ENCODE measurements at places on chromosomes 12 and 14.
A peak's percentile ranks its signal among the peaks of the same experiment; 100 is the strongest.

- peak overlapping the region; percentile 58 for H3K4me3 ChIP-seq
- DNase-seq: peak; percentile 84
- peak overlapping the region; percentile 63 for H3K27ac ChIP-seq
- peaks cover 49% of the 10 kb centered on the region for H3K4me1 ChIP-seq
- no peaks in the 10 kb centered on the region for H3K36me3 ChIP-seq
Measured at GRCh38 chr14:105087963-105088811, 23.0 kb upstream of the GPR132 start.

DNA sequence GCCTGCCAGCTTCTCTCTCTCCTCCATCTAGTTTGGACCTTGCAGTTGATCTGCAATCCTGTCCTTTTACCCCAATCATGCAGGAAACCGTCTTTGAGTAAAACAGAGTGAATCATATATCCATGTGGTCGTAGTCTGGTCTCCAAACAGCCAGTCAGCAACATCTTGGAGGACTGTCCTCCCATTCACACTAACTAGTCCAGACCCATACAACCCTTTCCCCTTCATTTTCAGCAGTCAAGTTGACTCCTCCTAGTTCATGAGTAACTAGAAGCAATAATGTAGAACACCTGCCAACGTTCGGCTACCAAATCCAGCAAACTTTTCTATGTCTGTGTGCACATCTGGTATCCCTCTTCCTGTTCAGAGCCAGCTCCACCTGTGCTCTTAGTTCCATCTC is 10.8 kb upstream of the BIN2 start:
- DNase-seq: no peak
- no peaks in the 10 kb centered on the region for H3K4me1 ChIP-seq
- no peak overlapping the region for H3K4me3 ChIP-seq
- H3K36me3 ChIP-seq: no peaks in the 10 kb centered on the region
- no peak overlapping the region for H3K27ac ChIP-seq
- H3K27me3 ChIP-seq: no peaks in the 10 kb centered on the region

DNA sequence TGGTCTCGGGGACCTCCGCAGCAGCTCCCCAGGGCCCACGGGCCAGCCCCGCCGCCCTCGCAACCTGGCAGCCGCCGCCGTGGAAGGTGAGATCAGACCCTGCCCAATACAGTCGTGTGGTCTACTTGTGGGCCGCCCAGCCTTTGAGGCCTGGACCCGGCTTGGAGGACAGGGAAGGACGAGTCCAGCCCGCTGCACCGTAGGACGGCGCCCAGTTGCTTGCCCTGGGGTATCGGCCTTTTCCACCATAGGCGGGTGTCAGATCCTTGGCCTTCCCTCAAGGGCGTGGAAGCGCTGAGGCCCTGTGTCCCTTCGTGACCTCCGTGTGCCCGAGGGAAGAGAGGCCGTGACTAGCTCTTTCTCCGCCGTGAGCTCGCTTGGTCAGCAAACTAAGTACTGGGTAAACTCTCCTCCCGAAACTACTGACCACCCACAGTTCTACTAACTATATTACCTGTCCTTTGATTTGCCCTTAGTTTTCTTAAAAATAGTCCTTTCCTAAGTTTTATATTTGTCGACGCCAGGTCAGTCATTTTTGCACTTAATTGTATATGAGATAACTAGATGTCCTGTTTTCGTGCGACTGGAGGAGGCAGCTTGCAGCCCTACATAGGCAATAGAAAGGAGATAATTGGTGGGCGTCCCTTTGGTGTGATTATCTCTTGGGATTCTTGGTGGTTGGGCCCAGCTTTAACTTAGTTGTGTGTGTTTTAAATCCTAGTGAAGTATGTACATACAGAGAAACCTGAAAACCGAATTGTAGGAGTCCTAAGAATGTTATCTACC is 757 bp downstream of the SLC25A3 start:
- H3K27me3 ChIP-seq: no peaks in the 10 kb centered on the region
- peak overlapping the region; percentile 99 for H3K27ac ChIP-seq
- H3K36me3 ChIP-seq: peaks cover 36% of the 10 kb centered on the region
- H3K4me1 ChIP-seq: peaks cover 18% of the 10 kb centered on the region
- peak overlapping the region; percentile 98 for H3K4me3 ChIP-seq
- DNase-seq: peak; percentile 78

DNA sequence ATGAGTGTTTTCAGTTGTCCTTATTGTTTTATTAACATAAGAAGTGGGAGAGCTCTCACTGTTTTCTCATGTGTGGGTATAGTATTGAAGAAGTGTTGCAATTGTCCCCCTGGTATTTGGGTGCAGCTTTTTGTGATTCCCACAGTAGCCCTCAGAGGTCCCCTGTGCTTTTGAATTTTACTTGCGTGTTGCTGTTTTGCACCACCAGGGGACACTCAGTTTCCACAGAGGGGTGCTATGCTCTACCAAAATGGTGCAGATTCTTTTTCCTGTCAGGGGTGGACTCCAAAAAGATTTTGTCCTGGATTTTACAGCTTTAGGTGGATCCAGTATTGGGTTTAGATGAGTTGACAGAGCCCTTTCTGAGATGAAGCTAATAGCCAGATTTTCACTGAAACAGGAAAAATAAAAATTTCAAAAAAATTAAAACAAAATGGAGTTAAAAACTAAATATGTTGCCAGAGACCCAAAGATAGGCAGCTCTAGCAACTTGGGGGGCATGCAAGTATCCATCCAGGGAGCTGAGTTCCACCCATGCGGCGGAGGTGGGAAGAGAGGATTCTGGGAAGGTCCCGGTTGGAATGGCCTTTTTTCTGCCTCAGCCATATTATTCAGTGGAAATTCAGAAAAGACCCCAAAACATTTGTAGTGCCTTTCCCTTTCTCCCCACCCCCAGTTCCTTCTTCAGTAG is 50.2 kb downstream of the TTLL5 start:
- peak overlapping the region; percentile 72 for H3K27ac ChIP-seq
- H3K27me3 ChIP-seq: no peaks in the 10 kb centered on the region
- peaks cover 8% of the 10 kb centered on the region for H3K36me3 ChIP-seq
- H3K4me3 ChIP-seq: no peak overlapping the region
- H3K4me1 ChIP-seq: peaks cover 15% of the 10 kb centered on the region
- no peak for DNase-seq

DNA sequence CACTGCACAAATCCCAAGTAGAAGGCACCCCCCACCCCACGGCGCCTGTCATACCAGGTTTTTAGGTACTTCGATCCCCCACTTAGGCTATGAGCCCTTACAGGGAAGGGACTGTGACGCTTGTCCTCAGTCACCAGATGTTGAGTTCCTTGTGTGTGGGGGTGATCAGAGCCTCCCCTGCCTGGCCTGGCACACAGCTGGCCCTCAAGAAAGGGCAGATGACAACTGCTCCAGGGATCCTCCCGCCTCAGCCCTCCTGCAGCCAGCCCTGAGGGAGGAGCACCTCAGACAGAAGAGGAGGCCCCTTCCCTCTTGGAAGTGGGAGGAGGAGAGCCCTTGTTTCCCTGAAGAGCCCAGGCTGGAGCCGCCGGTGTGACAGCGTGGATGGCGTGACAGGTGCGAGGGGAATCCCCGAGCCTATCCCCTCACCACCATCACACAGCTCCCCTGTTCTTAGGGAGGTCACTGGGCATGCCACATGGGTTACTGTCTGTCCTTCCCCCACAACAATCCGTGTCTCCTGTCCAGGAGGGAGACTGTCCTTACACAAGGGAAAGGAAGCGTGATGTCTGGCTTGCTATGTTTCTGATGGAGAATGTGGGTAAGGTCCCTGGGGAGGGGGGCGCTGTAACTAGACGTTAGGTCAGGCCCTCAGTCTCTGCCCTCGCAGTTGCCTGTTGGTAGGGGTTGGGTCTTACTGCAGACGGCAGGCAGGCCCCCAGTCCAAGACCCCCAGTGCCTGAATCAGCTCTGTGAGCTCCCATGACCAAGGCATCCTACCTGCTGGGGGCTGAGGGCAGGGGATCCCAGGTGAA is 31.4 kb downstream of the P2RX4 start:
- peaks cover 37% of the 10 kb centered on the region for H3K36me3 ChIP-seq
- H3K27ac ChIP-seq: peak overlapping the region; percentile 44
- H3K4me1 ChIP-seq: peaks cover 33% of the 10 kb centered on the region
- H3K27me3 ChIP-seq: no peaks in the 10 kb centered on the region
- DNase-seq: no peak
- no peak overlapping the region for H3K4me3 ChIP-seq

GRCh38 chr14:98705871-98706300 is 566.1 kb downstream of the BCL11B start:
- H3K4me1 ChIP-seq: no peaks in the 10 kb centered on the region
- H3K36me3 ChIP-seq: no peaks in the 10 kb centered on the region
- no peak for DNase-seq

- peak overlapping the region; percentile 84 for H3K27ac ChIP-seq
- no peaks in the 10 kb centered on the region for H3K36me3 ChIP-seq
- H3K27me3 ChIP-seq: no peaks in the 10 kb centered on the region
- no peak for DNase-seq
Measured at GRCh38 chr12:89451841-89452251, 72.8 kb downstream of the GALNT4 start.

- H3K36me3 ChIP-seq: no peaks in the 10 kb centered on the region
- H3K27ac ChIP-seq: no peak overlapping the region
- no peaks in the 10 kb centered on the region for H3K4me1 ChIP-seq
- no peaks in the 10 kb centered on the region for H3K27me3 ChIP-seq
- no peak for DNase-seq
Measured at GRCh38 chr12:85626001-85626783, 210.0 kb downstream of the RASSF9 start.

DNA sequence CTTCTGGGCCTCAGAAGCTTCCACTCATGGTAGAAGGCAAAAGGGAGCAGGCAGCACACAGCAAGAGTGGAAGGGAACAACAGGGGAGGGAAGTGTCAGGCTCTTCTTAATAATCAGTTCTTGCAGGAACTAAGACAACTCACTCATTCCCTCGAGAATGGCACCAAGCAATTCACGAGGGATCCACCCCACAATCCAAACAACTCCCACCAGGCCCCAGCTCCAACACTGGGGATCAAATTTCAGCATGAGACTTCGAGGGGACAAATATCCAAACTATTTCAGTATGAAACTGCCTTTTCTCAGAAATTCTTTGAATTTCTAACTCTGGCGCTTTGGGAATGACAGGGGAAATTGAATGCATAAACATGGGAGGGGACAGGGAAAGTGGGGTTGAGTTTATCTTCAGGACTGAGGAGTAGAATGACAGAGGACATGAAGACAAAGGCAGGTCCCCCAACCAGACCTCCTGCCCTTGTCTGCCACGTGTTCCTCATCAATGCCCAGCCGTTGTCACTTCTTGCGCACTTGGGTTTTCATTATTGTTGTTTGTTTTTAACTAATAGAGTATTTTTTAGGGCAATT is 24.6 kb upstream of the APOF start:
- DNase-seq: no peak
- no peak overlapping the region for H3K4me3 ChIP-seq
- H3K36me3 ChIP-seq: no peaks in the 10 kb centered on the region
- no peaks in the 10 kb centered on the region for H3K4me1 ChIP-seq

DNA sequence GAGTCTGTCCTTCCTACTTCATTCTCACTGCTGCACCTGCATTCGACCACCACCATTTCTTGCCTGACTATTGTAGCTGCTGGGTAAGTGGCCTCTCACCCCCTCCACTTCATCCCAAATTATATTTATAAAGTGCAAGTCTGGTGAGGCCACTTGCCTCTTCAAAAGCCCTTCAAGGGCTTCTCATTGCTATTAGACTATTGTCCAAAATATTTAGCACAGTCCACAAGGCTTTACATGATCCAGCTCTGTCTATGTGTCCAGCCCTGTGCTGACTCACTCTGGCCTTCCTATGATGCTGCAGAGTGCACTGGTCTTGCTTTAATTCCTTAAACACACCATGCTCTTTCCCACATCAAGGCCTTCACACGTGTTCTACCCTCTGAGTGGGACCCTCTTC is 46.0 kb downstream of the PAH start:
- no peak overlapping the region for H3K27ac ChIP-seq
- DNase-seq: no peak
- H3K36me3 ChIP-seq: no peaks in the 10 kb centered on the region
- H3K4me1 ChIP-seq: no peaks in the 10 kb centered on the region

DNA sequence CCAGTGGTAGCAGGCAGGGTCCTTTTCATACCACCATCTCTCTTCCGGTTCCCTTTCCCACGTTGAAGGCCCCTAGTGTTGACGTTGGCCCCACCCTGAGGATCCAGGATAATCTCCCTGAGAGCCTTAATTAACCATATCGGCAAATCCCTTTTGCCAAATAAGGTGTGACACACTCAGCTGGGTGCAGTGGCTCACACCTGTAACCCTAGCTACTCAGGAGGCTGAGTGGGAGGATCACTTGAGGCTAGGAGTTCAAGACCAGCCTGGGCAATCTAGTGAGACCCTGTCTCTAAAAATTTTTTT is 2.8 kb upstream of the TMEM119 start:
- H3K4me1 ChIP-seq: no peaks in the 10 kb centered on the region
- H3K27me3 ChIP-seq: no peaks in the 10 kb centered on the region
- no peak for DNase-seq
- H3K27ac ChIP-seq: no peak overlapping the region
- H3K4me3 ChIP-seq: no peak overlapping the region

- H3K36me3 ChIP-seq: peaks cover 6% of the 10 kb centered on the region
- peak; percentile 92 for DNase-seq
- H3K27ac ChIP-seq: peak overlapping the region; percentile 99
Measured at GRCh38 chr14:77027538-77028383, 747 bp downstream of the IRF2BPL start.

- no peak for DNase-seq
- peaks cover 4% of the 10 kb centered on the region for H3K36me3 ChIP-seq
- H3K27ac ChIP-seq: no peak overlapping the region
- H3K4me1 ChIP-seq: peaks cover 16% of the 10 kb centered on the region
- H3K4me3 ChIP-seq: no peak overlapping the region
Measured at GRCh38 chr12:12620730-12621315, 9.1 kb downstream of the CREBL2 start.

DNA sequence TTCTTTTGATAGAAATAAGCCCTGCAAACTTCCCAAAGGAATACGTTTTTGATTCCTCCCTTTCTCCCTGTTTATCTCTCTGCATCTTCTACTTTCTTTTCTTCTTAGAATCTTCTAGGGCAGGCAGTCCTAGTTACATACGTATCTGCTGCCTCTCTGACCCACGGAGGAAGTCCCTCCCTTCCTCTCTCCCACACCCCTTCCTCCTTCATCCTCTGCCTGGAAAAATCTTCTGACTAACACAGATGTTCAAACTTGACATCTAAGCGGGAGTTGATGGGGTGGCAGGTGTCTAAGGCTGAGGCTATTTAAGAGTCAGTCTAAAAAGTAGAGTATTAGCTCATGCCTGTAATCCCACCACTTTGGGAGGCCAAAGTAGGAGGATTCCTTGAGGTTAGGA is 88.6 kb downstream of the MAP1LC3B2 start:
- H3K4me3 ChIP-seq: no peak overlapping the region
- no peak overlapping the region for H3K27ac ChIP-seq
- H3K4me1 ChIP-seq: no peaks in the 10 kb centered on the region

DNA sequence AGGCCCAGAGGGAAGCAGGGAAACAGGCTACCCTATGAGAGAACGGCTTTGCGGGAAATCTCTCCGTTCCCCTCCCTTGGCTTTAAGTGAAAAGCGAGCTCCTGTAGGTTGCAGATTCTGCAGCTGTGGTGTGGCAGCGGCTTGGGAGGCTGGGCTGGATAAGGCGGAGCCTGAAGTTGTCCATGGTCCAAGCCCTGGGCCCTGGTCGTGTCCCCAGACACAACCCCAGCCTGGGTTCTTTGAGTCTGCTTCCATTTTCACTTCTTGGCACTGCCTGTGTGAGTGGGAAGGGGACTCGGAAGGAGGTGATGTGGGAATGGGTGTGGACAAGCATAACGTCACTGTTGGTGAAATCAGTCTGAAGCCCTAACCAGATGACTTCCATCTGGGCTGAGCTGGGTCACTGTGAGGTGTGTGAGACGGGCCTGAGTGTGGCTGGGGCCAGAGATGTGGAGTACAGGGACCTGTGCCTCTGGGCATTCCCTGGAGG is 43.0 kb upstream of the CTDSP2 start:
- peaks cover 70% of the 10 kb centered on the region for H3K4me1 ChIP-seq
- no peaks in the 10 kb centered on the region for H3K27me3 ChIP-seq
- peak overlapping the region; percentile 0 for H3K4me3 ChIP-seq
- no peaks in the 10 kb centered on the region for H3K36me3 ChIP-seq

All from upper lobe of right lung (tissue), 1 donor.